Renal cortical epithelial cell (primary cell): ENCODE measurements at places on chromosomes 5 and 9. TPM values are rescaled to one million over a fixed set of nuclear protein-coding genes. Genes with fewer than 3 reads are reported as not detected.
A peak's percentile ranks its signal among the peaks of the same experiment; 100 is the strongest.

NR2F1-AS1 gene
- total RNA-seq = 0.69 and 1.8 TPM in 2 replicates

SNCB gene
- not detected in 2 replicates for total RNA-seq

DIRAS2 gene
- total RNA-seq = 3.6 and 9.3 TPM in 2 replicates

SNCAIP gene
- total RNA-seq = 1.7 and 3.0 TPM in 2 replicates

DNA sequence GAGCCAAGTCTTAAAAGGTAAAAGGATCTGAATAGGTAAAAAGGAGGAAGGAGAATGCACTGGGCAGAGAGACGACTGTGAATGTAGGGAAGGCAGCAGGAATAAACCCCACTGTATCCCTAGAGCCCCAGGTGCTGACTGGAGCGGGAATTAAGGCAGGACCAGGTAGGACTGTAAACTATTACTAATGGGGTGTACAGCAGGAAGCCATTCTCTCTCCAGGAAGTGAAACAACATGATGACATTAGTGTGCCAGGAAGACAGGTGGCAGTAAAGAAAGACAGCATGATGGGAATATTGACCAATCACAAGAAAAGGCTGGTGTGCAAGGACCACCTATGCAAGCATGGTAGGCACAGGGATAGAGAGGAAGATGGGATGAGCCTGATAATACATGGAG is 433.0 kb downstream of the DNAH5 start:
- no peak for DNase-seq

DNA sequence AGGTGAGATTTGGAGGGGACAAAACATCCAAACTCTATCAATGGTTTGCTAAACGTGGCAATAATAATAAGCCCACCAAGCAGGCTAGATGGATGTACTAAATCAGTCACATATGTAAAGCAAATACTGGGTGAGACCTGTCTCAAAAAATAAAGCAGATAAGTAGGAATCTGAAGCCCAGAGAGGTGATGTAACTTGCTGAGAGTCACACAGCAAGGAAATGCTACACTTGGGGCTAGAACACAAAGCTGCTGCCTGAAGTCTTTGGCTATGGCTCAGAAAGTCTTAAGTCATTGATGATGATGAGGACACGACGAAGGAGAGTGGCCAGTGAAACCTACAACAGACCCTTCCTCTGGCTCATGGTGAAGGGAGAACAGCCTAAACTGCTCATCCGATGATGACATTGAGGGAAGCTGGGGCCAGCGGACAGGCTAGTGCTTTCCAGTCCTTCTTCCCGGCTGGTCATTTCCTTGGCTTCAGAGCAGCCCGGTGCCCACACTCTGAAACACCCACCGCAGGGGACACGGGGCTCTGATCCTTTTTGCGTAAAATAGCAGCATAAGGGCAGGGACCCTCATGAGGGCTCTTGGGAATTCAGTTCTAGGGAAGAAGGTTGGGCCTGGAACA is 14.1 kb downstream of the DUSP1 start:
- no peak for DNase-seq

DNA sequence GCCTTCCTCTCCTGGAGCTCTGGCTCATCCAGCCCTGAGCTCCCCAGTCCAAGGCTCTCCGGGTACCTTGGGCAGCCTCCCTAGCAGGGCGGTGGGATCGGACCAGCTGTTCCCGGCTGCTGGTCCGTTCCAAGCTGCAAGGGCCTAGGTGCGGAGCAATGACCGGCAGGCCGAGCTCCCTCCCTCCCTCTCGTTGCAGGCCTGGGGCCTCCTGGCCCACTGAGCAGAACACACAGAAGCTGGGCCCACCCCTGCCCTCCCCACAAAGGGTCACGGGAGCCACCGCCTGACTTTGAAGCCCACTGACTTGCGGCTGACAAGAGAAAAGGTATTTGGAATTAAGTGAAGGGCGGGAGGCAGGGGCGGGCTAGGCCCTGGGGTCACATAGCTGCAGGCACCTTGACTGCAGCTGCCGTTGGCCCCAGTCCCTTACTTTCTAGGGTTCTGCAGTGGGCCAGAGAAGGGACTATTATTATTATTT is 104.7 kb upstream of the IER5L start:
- no peak for DNase-seq

GRCh38 chr5:94086194-94086593 is 344.8 kb upstream of the POU5F2 start:
- no peak for DNase-seq

DNA sequence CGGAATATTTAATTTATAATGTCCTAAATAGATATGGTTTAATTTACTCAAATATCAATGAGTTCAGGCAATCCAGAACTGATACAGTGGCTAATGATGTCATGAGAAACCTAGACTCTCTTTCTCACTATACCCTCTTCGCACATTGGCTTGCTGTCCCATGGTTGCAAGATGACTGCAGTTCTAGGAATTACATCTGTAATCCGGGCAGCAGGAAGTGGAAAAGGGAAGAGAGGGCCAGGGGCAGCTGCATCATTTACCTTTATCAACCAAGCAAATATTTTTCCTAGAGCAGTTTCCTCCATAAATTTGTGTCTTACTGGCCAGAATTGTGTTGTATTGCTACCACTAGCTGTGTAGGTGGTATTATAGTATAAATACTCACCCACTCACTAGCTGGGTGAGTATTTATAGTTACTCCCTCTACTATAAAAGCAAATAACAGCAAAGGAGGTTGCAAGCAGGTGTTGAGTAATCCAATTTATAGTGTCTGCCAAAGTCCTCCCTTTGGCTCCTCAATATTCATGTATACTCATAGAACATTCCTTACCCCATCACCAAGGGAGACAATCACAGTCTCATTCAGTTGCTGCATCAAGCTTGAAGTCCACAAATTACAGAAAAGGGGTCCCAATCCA is 168.8 kb downstream of the DROSHA start:
- DNase-seq = peak; percentile 26

GRCh38 chr9:63816751-63817621 is 1468.0 kb downstream of the FOXD4L5 start:
- peak; percentile 55 for DNase-seq

DNA sequence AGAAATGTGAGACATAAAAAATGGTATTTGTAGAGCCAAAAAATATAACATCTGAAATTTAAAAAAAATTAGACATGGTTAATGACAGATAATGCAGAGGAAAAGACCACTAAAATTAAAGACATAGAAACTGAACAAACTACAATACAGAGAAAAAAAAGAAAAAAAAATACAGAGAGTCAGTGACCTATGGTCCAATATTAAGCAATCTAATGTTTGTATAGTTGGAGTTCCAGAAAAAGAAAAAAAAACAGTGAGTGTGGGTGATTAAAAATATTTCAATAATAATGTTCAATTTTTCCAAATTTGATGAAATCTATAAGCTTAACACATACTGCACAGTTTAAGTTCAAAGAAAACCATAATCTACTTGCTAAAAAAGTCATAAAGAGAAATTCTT is 207.6 kb downstream of the MPDZ start:
- no peak for DNase-seq
